ENCODE measurements at places on chromosomes 12 and 14.
A peak's percentile ranks its signal among the peaks of the same experiment; 100 is the strongest.

DNA sequence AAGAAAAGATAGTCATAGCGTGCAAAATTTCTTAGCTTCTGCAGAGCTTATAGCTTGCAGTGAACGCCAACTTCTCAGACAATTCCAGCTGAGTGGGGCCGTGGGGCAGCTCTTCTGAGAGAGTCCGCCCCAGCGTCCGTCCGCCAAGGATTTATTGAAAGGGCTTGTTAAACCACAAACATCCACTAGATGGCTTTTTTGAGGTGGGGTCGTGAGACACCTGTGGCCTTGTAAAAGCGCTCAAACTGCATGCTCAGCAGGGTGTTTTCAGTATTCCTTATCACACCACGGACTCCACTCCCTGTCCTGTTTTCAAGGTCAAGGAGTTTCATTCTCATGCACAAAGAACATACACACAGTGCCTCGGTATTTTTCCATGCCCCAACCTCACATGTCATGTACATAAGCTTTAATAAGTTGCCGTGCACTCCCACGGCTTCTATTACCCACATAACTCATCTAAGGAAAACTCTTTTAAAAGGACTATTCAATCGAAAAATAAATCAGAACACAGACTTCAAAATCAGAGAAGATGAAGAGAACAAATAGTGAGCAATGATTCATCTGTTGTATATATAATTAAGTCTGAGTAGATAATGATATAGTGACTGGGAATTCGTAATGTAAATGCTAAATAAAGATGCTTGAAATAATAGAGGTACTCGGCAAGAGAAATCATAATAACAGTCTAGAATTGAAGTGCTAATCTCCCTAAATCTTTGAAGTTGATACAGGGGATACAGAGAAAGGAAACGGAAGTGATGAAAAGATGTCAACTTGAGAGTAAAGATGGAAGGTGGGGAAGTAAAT, 46.7 kb downstream of the WBP11 start:
- no peak for DNase-seq

DNA sequence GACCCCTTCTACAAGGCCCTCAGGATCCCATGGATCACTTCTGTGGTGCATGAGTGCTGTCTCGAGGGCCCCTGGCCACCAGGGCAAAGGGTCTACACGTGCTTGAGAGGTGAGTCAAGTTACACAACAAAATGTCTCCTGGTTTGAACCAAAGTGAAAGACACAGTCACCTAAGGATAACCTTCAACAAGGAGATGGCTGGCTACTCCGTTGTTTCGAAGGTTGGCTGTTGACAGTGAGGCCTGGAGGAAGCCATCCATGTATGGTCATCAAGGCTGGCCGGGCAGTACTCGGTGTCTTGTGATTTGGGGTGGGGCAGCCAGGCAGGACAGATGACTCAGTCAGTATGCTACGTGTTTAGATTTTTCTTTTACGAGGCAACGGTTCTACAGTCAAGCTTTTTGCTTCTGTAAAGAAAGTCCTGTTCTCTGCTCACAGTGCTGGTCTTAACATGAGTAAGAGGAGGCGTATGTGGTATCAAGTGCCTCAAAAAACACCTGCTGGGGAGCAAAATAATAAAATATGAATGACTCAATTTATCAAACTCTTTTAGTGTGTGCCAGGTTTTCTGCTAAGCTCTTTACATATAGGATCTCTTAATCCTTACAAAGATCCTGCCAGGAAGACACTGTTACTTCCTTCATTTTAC, 18.0 kb upstream of the NT5DC3 start:
- peak; percentile 94 for DNase-seq

DNA sequence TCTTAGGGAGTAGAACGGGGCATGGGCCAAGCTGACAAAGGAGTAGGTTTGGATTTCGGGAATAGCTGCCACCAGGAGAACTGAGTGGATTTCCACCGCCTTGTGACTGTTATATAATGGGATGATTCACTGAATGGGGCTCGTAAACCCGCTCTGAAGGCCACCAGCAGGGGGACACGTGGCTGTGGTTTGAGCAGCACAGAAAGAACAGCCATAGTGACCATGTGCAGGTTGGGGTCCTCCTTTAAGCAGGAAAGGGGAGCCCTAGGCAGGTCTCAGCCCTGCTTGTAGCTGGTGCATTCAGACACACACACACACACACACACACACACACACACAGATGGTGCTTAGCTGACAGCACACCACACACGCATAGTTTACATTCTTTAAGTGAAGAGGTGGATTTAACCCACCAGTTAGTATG, 8.6 kb upstream of the ASB2 start:
- peak; percentile 71 for DNase-seq

- peak; percentile 3 for DNase-seq
Observed at GRCh38 chr14:97178781-97179180, 381.6 kb downstream of the VRK1 start.

DNA sequence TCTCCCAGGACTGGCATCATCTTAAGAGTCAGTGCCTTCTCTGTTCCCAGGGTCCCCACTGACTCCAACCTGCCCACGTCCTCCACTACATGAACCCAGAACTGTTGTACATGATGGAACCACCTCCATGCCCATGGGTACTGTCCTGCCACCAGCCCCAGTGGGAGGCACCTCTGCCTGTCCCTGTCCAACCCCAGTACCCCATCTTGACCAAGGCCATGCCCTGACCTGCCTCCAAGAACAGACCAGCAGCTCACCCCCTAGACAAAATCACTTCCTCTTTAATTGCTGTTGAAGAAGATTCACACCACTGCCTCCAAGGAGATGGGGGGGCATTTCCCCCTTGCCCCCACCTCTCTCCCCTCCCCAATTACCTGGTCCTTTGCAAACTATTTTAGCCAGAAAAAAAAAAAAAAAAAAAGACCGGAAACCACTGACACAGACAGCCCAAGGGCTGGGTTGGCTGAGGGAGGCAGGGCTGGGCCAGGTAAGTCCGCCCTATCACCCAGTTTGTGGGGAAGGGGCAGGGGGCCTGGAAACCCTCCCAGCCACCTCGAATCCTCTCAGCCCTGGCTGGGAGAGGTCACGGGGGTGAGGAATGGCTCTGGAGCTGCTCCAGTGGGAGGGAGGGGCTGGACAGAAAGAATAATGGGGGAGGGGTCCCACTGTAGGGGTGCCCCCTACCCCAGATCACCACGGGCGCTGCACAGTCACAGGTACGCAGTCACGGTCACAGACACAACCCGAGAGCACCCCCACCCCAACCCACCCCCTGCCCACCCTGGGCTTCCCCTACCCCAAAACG, 13.4 kb downstream of the AGAP2 start:
- DNase-seq, result no peak

DNA sequence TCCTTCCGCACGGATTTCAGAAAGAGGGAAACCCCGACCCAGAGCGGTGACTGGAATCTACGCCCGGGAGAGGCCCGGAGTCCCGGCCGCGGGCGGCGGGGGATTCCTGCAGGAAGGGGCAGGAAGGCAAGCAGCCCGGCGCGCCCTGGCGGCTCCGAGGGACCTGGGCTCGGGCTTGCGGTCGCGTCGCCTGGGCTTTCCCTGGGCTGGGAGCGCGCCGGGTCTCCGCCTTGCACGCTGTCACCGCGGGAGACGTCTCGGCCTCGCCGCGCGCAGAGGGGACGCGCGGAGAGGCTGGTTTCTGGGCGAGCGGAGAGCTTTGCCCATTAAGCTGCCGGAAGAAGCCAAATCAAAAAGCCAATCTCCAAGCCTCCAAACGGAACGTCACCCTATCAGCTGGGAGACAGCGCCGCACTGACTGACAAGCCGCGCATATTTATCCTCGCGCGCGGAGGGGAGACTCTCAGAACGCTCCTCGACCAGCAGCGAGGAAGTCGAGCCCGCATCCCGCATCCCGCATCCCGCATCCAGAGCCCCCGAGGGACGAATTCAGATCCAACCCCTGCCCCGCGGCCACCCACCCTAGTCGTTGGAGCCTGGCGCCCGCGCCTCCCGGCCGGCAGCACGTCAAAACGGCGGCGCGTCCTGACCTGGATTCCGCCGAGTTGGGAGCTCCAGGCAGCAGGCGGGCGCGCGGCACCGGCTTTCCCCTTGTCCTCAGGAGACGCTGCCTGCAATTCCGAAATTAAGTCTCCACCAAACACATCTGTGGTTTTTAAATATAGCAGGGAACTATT, at the start of gene SLC8A3:
TSS of gene SLC8A3 (minus strand) at position 293 of the 797 bp plus-strand sequence. CDS start 20,529 bp downstream, outside the sequence.
- DNase-seq, result no peak

GRCh38 chr12:19095331-19095730, 34.2 kb upstream of the PLEKHA5 start:
- DNase-seq, result no peak

DNA sequence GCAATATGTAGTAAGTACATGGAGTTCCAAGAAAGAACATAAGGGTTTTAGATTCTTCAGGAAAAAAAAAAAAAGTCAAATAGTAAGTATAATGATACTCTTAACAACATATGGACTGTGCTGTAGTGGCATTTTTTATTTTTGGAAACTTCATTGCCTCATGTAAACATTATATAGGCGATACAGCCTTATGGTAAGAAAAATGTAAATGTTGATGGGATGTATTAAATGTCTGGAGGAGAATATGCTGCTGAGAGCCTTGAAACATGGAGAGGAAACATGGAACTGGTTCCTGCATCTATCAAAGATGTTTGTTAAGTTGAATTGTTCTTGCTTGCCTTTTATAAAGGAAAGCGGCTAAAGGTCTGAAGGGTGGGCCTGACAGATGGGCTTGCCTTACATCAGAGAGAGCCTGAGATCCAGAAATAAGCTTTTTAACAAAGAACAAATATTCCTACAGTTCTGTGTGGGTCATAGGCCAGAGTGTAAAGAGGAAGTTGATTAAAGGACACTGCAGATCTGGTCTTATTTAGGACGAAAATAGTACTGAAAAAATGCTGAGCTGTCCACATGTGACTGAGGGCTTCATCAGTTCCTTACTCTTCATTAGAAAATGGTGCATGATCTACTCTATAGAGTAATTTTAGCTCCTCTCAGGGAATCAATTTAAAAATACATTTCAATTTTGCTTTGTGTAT, 448.1 kb upstream of the DCN start:
- DNase-seq, result no peak

DNA sequence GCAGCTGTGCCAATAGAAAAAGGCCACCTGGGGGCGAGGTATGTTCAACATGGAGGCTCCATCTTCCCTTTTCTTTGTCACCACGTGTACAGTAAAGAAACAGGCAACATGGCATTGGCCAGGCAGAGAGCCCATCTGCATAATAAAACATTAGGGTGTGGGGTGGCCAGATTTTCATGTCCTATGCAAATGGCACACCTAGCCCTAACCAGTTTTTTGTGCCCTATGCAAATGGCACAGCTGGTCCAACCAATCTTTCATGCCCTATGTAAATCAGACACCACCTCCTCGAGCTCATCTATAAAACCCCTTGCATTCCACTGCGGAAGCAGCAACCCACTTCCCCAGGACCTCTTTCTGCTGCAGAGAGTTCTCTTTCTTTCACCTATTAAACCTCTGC, 149.1 kb upstream of the RGS6 start:
- no peak for DNase-seq

DNA sequence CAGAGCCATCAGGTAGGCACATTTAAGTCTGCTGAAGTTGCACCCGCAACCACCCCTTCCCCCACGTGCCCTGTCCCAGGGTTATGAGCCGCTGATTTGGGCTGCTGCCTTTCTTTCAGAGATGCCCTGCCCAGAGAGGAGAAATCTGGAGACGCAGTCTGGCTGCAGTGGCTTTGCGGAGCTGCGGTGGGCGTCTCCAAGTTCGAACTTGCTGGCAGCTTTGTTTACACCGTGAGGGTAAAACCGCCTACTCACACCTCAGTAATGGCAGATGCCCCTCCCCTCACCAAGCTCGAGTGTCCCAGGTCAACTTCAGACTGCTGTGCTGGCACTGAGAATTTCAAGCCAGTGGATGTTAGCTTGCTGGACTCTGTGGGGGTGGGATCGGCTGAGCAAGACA, 14.7 kb downstream of the PTCSC3 start:
- DNase-seq, result no peak

DNA sequence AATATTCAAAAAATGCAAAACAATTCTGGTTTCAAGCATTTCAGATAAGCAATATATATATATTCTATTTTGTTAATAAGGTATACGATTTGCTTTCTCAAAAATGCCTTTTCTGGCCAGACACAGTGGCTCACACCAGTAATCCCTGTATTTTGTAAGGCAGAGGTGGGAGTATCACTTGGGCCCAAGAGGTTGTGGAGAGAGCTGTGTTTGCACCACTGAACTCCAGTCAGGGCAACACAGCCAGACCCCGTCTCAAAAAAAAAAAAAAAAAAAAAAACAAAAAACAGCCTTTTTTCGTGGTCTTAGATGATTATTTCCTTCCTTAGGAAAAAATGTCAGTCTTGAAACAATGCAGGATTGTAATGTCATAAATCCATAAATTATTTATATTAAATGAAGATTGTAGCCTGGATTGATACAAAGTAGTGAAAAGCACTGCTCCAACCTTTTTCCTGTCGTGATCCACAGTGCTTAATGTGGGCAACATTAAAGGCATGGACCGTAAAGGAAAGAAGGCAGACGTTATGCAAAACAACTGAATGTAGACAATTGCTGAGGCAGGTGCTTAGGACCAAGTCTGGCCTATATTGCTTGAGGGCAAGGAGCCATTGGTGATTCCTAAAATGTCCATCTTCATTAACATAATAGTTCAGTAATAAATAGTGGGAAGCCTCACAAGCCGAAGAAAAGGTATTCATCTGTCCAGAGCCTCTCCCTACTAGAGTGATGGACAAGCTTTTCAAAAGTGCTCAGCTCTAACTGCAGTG, 36.8 kb downstream of the RAD52 start:
- no peak for DNase-seq

- peak; percentile 83 for DNase-seq
Observed at GRCh38 chr14:54683882-54684794, 117.2 kb downstream of the SAMD4A start.

DNA sequence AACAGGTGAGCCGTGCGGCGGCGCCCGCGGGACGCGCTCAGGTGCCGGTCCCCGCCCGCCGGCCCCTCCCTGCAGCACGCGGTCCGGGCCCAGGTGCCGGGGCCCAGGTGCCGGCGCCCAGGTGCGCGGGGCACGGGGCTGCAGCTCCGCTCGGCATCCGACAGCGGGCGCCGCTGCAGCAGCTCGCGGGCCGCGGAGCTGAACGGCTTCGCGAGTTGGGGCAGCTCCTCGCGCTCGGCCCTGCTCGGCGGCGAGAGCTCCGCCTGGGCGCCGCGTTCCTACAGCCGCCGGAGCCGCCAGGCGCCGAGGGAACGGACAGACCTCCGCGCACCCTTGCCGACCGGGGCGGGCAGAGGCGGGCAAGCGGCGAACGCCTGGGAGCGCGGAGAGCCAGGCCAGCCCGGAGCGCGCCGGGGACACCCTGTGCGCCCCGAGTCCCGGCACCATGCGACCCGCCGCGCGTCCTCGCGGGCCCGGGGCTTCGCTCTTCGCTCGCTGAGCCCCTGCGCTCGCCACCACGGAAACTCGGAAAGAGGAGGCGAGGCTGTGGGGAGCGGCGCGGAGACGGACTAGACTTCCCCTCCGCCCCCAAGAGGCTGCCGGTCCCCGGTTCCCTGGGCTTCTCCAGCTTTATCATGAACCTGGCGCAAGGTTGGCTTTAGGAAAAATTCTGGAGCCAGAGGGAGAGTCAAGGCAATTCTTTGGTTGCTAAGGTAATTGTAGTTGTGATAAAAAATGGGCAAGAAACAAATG, at the start of gene RGS6:
TSS of gene RGS6 (plus strand) at position 201 of the 753 bp plus-strand sequence.
- DNase-seq, result no peak

GRCh38 chr12:29741342-29742241, 42.1 kb downstream of the TMTC1 start:
- DNase-seq, result no peak

- peak; percentile 37 for DNase-seq
Observed at GRCh38 chr14:34766606-34767005, 52.2 kb upstream of the CFL2 start.
